ENCODE measurements at places on chromosomes 11 and 22.

GRCh38 chr11:22454461-22455090, 116.4 kb downstream of the SLC17A6 start:
- DNase-seq: no peak

DNA sequence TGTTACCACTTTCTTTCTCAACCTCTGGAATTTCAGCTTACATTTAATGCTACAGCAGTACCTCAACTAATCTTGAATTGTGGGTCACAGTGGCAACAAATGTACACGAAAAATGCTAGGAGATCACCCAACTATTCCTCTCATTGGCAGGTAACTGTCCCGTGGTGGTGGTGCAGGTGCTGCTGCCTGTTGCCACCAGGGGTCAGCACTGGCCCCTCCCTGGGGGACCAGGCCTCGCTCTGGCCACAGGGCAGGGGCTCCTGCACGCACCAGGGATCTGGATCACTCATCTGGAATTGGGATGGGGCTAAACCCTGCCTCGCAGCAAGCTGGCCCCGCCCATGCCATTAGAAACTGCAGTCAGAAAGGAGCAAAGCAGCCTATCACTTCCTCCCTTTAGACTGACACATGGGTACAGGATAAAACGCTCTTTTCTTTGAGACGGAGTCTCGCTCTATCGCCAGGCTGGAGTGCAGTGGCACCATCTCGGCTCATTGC, 6.9 kb upstream of the POLDIP3 start:
- peak; percentile 77 for DNase-seq

DNA sequence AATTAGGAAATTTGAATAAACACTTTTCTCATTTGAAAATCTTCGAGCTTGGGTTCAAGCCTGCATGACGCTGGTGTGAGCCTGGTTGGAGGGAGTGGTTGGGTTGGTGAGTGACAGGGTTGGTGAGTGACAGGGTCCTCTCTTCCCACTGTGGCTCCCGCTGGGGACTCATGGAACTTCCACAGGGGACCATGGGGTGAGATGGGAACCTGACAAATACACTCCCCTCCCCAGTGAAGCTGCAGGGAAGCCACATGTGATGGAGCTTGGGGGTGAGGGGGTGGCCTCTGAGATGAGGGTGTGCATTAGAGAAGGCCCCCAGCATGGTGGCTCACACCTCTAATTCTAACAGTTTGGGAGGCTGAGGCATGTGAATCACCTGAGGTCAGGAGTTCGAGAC, 66.8 kb downstream of the RTL6 start:
- no peak for DNase-seq

GRCh38 chr11:126561327-126561893, 205.9 kb downstream of the ST3GAL4 start:
- peak; percentile 62 for DNase-seq

GRCh38 chr11:111455291-111456085, 56.7 kb downstream of the BTG4 start:
- DNase-seq: peak; percentile 47

- DNase-seq: no peak
These were observed 405.3 kb upstream of the LUZP2 start for GRCh38 chr11:24091594-24091993.

- no peak for DNase-seq
These were observed 25.4 kb upstream of the DDI1 start for GRCh38 chr11:104011044-104011443.

DNA sequence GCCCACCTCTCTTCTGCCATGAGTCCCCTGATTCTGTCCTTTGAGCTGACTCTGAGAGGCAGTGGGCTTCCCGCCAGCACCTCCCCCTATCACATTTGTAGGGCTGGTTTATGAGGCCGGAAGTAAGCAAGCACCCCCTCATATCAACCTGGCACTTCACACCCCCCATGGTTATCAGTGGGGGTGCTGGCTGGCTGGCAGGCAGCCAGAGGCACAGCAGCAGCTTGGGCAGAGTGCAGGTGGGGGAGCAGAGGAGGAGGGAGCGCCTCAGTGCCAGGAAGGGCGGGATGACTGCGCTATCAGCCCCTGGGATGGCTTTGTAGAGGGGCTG, 22.9 kb upstream of the CHRM4 start:
- DNase-seq: no peak

DNA sequence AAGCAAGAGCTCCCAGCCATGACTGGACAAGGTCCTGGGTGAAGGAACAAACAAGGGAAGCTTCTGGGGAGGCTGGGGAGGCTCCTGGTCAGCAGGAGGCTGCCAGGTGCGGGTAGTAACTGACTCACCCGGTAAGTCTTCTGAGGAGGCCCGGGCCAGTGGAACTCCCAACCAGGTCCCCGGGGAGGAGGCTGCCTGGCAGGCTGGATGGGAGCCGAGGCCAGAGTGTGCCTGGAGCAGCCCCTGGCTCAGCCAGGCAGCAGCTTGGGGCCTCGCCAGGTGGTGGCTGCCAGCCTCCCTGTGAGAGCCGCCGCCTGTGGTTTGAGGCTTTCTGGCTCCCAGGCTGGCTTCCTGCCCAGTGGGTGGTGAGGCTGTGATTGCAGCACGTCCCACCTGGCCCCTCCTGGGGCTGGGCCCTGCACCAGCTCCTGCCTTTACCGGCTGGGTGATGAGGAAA, 46.2 kb downstream of the IGF2 start:
- peak; percentile 69 for DNase-seq

DNA sequence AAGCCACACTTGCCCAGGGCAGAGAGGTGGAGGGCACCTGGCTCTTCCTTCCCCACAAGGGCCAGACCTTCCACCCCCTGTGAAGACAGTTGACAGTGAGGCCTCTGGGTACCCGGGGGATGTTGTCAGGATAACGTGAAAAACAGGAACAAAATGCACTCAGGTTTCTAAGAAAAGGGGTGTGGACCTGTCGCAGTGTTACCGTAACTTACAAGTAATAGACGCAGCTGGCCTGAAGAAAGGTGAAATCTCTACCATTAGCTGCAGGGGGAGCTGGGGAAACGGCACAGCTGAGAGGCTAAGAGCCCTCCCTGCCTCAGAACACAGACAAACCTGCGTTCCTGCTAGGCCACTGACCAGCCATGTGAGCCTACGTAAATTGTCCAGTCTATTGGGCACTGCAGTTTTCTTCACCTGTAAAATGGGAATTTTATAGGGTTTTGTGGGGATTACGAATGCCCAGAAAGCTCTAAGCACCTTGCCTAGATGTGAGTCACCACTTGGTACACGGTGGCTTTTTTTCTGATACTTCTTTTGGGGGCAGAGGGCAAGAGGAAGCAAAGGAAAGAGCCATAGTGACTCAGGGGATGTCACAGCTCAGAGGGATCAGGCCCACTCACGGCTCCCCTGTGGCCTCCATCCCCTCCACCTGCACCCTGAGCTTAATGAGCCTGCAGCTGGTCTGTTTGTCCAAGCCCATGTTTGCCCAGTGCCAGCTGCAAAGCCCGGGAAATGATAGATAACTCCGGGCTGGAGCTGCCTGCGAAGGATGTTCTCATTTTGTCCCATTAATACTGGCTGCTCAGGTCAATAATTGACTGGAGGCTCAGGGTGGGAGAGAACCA, 18.4 kb upstream of the CABP7 start:
- no peak for DNase-seq

DNA sequence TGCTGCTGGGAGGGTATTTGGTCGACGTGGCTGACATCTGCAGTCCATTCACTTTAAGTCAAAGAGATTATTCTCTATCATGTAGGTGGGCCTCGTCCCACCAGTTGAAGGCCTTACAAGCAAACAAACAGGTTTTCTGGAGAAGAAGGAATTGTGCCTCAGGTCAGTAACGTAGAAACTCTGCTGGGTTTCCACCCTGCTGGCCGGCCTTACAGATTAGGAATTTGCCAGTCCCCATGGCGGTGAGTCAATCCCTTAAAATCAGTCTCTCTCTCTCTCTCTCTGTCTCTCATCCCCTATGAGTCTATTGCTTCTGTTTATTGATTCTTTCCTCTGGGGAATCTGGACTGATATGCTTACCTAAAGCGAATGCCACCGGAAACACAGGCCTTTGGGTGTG, 75.4 kb upstream of the FGF3 start:
- no peak for DNase-seq

- DNase-seq: no peak
These were observed 7.6 kb downstream of the WNT7B start for GRCh38 chr22:45969414-45969799.

GRCh38 chr11:79092791-79093353, 348.0 kb downstream of the TENM4 start:
- no peak for DNase-seq

- DNase-seq: no peak
These were observed 1114.1 kb downstream of the BRD1 start for GRCh38 chr22:48713272-48714205.

DNA sequence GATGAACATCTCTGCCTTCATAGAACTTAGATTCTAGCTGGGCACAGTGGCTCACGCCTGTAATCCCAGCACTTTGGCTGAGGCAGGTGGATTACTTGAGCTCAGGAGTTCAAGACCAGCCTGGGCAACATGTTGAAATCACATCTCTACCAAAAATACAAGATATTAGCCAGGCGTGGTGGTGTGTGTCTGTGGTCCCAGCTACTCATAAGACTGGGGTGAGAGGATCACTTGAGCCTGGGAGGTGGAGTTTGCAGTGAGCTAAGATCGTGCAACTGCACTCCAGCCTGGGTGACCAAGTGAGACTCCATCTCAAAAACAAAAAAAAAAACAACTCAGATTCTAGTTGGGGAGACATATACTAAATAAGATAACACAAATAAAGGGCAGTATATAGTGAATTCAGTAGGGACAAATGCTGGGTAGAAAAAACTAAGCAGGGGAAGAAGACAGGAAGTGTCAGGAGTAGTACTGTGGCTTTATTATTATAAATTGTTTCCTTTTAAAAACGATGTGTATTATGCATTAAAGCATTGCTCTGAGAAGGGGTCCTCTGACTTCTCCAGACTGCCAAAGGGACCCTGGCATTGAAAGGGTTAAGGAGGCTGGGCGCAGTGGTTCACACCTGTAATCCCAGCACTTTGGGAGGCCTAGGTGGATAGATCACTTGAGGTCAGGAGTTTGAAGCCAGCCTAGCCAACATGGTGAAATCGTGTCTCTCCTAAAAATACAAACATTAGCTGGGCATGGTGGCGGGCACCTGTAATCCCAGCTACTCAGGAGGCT, 46.7 kb downstream of the PACS1 start:
- DNase-seq: no peak

DNA sequence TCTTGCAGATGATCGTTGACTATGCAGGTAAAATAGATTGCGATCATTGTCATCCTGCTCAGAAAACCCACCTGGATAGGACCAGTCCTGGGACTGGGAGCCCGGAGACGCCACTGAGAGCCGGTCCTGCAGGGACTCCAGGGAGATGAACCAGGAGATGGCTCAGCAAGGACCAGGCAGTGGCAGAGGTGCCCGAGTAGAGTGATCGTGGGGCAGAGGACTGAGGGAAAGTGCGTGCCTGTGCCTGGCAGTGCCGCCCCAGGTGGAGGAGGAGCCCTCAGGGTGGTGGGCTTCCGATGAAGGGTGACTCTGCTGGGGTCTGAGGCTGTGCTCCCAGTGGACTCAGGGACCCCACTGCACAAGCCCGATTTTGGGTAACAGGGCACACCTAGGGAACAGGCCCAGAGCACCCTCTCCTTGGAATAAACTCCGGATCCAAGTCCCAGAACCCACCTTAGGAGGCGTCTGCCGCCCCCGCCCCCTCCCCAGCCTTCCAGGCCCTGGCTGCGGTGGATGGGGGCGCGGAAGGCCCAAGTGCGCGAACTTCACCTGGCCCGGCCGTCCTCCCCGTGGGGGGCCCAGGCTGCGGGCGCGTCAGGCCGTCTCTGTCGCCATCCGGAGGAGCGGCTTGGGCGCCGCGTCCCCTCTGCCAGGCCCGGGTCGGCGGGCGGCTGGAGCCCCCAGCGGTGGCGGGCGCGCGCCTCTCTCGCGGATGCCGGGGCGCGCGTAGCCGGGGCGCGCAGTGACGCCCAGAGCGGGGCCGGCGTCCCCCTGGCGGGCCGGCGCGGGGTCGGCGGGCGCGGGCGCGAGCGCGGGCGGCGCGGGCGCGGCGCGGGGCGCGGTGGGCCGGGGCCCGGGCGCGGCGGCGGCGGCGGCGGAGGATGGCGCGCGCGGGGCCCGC, 1338.8 kb downstream of the BRD1 start:
- DNase-seq: peak; percentile 17

DNA sequence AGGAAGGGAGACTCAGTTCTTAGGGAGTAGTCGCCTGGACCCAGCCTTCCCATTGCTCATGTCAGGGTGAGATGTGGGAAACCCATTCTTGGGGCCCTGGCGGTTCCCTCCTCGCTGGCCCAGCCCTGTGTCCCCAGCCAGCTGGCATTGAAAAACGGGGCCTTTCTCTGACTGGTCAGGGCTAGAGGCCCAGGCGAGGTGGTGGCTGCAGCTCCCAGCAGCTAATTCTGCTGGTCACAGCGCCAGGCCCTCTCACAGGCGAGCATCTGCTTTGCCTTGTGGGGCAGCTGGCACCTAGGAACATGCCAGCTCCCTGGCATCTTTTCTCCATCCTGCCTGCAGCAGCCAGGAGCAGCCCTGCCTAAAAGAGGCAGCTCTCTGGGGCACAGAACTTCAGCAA, 20.1 kb downstream of the TSPAN18 start:
- no peak for DNase-seq

DNA sequence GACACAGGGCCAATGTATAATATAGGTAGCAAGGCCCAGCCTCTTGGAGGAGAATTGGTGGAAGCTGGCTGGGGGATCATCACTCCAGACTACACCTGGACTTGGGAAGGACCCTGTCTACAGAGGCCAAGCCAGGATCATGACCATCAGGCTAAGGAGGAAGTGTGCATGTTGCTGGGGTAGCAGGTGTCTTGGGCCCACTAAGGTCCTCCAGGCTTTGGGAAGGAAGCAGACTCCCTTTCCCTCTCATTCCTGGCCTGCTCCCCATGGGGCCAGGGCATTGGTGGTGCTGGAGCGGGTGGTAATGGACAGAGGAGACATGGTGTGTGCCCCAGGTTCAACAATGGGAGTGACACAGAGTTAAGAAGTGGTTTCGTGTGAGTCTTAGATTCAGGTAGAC, 16.0 kb upstream of the TUB start:
- peak; percentile 36 for DNase-seq

DNA sequence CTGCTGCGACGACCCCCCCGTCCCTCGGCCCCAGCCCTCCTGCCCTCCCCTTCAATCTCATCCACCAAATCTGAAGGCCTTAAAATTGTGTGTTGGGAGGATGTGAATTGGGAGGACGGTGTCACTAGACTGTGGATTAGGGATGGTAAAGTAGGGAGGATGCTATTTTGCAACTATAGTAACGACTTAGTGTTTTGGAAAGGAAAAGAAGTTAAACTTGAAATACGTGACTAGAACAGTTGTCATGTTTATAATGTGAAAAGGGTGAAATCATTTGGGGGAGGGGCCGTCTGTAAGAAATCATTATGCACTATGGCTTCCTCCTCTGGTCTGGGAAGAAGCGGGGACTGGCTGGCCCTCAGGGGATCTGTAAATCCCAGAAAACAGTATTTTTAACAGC, 43.4 kb upstream of the NNMT start:
- DNase-seq: no peak

Measured in activated CD8-positive, alpha-beta memory T cell treated with anti-CD3 and anti-CD28 coated beads, Interleukin-2, amount 50 U/mL, for 48 hours (primary cell).